NCI-H69 (cell line): ENCODE measurements at places on chromosomes 16 and 17.

DNA sequence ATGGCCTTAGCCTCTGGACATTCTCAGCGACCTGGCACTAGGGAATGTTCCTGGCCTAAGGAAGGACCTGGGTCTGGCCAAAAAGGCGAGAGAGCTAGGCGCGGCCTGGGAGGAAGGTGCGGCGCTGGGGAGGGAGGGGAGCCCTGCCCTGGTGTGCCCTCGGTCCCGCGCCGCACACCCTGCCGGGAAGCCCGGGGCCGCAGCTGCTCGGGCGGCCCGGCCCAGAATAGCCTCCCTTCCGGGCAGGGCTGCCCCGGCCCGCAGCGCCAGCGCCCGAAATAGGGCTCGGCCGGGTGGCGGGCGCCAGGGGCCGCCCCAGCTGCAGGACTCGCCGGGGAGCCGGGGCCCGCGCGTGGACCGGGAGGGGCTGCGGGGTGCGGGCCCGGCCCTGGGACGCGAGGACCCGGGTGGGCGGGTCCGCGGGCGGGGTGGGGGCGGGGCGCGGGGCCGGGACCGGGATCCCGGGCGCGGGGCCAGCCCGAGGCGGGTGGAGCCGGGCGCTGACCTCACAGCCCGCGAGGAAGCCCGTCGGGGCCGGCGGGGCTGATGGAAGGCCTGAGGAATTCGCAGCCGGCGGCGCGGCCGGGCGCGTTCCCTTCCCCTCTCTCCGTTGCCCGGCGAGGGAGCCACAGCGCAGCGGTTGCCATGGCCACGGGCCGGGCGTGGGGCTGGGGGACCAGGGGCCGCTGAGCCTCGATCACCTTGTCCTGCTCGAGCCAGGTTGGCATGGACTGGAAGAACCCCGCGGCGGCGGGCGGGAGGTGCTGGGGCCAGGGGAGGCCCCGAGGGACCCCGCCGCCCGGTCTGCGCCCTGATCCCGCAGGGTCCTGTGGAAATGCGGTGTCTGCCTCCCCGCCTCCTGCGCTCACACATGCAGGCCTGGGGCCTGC, 18.1 kb downstream of the SOCS3 start:
- DNase-seq: peak; percentile 68

DNA sequence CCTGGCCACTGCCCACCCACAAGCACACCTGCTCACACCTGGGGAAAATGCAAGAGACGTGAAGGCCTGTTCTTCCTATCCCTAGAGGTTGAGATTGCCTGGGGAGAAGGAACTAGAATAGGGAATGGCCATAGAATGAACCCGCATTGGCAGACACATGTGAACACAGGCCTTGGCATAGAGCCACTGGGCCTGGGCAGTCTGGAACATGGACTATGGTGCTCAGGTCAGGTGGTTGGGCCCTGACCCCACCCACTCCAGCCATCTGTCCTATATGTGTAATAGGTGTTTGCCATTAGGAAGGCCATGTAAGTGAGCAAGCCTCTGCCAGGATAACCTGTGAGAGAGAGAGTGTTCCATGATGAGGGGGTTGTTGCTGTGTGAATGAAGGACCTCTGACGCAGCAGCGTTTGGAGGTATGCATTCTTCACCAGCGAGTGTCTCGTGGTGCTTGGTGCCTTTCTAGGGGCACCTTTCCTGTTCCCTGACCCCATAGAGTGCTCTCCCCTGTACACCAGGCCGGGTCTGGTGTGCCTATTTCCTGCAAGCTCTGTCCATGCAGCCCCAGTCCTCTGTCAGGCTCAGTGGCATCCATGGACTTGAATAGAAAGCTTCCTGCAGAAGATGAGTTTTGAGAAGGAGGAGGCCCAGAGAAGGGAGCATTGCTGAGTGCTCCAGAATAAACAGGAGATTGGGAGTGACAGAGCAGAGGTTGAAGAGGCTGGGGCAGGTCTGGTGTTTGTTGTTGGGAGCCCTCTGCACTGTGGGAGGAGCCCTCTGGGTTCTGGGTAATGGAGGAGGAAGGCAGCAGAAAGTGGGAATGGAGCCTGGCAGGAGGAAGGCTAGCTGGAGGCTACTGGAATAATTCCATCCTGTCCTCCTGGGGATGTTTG, 15.6 kb downstream of the CTRL start:
- no peak for DNase-seq

DNA sequence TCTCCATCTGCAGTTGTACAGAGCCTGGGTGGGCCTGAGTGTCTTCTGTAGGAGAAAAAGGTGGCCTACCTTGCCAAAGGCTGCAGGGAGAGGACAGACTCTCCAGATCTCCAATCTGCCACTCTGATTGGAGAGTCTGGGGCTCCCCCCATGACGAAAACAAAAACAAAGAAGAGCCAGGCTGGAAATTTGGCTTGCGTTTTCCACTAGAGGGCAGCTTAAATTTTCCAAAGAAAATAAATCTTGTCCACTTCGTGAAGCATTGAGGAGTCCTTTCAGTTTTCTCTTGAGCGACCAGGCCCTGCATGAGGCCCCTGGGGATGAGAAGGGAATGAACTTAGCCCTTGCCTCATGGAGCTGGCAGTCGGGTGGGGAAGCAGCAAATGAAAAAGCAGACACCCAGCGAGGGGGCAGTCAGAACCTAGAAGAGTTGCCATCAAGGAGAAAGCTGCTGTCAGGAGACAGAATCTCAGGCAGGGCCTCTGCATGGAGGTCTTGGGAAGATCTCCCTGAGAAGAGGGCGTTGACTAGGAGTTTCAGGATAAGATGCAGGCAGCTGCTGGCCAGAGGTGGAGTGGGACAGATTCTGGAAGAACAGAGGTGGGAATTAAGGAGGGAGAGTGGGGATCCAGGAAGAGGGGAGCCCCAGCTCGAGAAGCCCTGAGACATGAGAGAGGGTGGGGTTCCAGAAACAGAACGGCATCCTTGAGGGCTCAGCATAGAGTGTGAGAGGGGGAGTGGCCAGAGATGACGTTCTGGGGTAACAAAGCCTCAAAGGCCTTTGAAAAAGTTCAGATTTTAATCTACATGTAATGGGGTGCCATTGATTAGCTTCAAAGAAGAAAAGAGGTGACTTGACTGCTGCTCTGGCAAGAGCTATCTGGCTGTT, 8.4 kb upstream of the SHCBP1 start:
- peak; percentile 13 for DNase-seq

GRCh38 chr17:17751489-17752088, 70.3 kb downstream of the RAI1 start:
- DNase-seq: peak; percentile 26

DNA sequence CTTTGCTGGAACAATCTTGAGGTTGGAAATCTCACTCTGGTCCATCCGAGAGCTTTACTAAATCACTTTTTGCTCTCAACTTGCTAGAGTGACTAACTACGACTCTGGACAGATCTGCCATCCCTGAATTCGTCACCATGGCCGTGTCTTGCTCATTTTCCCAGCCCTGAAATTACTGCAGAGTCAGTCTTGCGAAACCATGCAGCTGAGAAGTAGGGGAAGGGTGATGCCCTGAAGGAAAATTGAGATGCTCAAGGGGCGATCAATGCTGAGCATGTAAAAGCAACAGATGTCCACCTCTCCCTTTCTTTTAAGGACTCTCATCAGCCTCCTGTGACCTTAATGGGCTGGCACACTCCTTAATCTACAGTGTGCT, 18.8 kb downstream of the PCTP start:
- DNase-seq: peak; percentile 27

- no peak for DNase-seq
Measured at GRCh38 chr17:64355536-64356303, 34.9 kb downstream of the PECAM1 start.

- DNase-seq: no peak
Measured at GRCh38 chr16:81041696-81042095, 6.1 kb downstream of the ATMIN start.

DNA sequence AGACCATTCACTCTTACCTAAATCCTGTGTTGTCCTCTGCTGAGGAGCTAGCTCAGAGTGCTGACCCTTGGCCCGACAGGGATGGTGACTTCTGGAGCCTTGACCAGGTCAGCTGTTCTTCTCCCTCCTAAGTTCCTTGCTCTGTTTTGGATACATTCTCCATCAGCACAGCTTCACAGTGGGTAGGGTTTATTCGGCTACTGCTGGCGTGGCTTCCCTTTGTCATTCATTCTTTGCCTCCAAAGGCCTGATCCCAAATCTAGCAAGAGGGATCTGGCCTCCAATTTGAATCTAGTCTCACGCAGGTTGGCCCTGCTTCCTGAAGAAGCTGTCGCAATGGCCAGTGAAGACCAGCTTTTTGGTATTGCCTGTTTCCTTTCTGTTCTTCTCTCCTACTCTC, 116.6 kb downstream of the SHISA9 start:
- DNase-seq: no peak

DNA sequence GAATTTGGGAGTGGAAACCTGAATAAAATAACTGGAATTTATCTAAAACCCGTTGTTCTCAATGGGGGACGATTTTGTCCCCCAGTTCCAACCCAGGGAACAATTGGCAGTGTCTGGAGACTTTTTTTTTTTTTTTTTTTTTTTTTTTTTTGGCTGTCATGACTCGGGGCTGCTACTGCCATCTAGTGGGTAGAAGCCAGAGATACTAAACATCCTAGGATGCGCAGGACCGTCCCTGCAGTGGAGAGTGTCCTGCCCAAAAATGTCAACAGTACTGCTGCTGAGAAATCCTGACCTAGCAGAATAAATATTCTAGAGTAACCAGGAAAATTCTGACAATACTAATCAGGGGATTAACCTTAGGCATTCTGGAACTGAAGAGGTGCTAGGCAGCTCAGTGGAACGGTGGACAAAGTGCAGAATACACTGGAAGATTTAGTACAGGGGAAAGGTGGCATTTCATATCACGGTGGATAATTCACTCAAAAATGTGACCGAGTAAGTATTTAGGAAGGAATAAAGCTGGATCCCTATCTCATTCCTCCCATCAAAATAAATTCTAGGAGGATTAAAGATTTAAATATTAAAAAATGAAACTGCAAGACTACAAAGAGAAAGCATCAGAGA, 107.6 kb downstream of the SPECC1 start:
- DNase-seq: peak; percentile 68

- DNase-seq: peak; percentile 60
Measured at GRCh38 chr17:78434455-78435329, 56.2 kb downstream of the PGS1 start.

GRCh38 chr17:39246274-39246673, 20.5 kb upstream of the STAC2 start:
- no peak for DNase-seq

DNA sequence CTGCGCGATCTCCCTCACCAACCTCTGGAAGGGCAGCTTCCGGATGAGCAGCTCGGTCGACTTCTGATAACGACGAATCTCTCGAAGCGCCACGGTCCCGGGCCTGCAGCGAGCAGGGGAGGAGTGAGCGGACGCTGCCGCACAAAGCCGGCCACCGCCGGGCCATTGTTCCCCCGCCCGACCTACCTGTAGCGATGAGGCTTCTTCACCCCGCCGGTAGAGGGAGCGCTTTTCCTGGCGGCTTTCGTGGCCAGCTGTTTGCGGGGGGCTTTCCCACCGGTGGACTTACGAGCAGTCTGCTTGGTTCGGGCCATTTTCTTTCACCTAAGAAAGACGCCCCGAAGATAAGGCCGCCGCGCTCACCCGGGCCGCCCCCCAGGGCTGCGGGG, 5.8 kb upstream of the UNK start:
- no peak for DNase-seq

DNA sequence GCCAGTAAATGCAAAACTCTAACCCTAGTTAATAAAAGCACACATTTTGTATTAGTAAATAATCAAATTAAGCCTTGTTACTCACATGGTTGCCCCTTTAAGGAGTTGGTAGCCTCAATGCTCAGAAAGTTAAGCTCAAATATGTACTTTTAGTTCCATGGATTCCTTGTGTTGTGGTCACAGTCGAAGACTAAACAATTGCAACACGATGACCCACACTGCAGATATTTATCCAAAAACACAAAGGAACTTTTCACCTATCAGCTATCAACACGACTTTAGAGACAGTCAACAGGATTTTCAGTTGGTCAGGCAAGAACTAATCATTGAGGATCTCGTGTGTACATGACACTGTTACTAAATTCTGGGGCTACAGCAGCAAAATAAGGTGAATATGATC, 47.4 kb upstream of the NUDT7 start:
- no peak for DNase-seq

DNA sequence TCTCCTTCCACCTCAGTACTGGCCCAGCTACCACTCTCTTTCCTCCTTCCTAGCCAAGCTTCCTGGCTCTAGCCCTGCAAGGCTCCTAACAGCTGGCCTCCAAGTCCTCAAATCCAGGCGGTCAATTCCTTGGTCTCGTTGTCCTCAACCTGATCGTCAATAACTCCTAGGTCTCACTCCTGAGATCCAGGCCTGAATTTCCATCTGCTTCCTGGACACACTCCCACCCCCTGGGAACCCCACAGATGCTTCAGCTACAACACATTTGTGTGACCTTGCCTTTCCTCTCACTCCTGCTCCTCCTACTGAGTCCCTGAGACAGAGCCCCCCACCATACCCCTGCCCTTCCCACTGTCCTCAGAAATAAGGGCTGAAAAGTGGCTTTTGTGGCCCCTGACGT, 2.3 kb downstream of the ENKD1 start:
- DNase-seq: no peak

GRCh38 chr16:88477631-88478519, 24.8 kb downstream of the ZFPM1 start:
- peak; percentile 85 for DNase-seq

DNA sequence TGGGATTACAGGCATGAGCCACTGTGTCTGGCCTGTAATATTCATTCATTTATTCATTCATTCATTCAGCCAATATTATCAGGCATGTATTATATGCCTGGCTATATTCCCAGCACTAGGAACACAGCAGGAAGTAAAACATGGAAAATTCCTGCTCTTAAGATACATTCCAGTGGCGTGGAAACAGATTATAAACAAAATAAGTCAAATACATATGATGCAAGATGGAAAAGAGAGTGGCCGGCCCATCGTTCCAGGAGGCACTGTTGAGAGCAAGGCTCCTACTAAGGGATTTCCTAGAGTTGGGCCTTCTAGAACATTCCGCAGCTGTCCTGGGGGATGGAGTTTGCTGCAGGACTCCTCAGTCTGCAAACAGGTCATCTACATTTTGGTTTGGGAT, 17.7 kb downstream of the ADCY9 start:
- DNase-seq: no peak

GRCh38 chr16:79139799-79140198, 460.7 kb downstream of the MAF start:
- no peak for DNase-seq

GRCh38 chr17:7676533-7676932, 10.8 kb downstream of the TP53 start:
- no peak for DNase-seq

- DNase-seq: peak; percentile 49
Measured at GRCh38 chr17:6639586-6640535, 650 bp downstream of the KIAA0753 start.

DNA sequence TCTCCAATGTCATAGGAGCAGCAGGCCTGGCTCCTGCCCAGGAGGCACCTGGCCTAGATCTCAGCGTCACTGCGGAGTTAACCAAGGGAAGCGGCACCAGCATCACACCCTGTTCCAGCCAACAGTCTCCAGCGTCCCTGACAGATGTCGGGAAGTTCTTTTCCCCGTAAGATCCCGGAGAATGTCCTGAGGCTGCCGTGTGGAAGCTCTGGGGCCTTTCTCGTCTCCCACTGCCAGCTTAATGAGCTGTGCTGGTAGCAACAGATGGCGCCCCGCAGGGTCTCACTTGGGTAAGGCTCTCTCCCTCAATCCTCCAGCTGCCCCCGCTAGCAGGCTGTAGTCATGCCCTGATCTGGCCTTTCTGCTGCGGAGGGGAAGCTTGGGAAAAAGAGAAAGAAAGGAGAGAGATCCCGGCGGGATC, 57.5 kb downstream of the MARCHF10 start:
- DNase-seq: peak; percentile 95
